RCC 7860 (cell line): ENCODE measurements at places on chromosomes 1 and 21.

DNA sequence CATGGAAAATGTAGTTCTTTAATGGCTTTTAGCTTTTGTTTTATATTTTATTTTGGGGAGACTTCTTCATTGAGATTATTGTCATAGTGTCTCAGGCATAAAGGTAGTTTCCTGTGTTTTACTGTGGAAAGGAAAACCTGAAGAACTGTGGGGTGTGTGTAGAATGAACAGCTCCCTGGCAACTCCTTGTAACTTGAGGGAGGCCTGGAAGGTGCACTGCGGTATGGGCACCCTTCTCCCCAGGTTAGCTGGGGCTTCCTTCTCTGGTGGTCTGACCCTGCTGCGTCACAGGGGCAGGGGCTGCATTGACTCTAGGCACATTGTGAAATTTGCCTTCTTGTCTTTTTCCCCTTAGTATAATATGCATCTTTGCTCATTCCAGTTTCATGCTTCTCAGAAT, 1.7 kb downstream of the ATP1B1 start:
- no peak for DNase-seq

DNA sequence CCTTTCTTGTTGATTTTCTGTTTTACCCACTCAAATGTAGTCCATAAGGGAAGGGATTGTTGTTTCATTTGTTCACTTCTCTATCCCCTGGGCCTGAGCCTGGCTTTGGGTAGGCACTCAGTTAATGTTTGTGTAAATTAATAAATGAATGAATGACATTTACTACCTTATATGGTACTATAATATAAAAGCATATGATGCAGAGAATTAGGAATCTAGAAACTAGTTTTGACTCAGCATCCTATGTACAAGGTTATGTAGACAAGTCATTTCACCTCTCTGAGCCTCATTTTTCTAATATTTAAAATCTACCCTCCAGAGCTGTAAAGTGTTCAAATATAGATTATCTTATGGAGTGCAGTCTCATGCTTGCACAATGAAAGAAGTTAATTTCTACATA, 68.9 kb upstream of the S1PR1 start:
- no peak for DNase-seq

DNA sequence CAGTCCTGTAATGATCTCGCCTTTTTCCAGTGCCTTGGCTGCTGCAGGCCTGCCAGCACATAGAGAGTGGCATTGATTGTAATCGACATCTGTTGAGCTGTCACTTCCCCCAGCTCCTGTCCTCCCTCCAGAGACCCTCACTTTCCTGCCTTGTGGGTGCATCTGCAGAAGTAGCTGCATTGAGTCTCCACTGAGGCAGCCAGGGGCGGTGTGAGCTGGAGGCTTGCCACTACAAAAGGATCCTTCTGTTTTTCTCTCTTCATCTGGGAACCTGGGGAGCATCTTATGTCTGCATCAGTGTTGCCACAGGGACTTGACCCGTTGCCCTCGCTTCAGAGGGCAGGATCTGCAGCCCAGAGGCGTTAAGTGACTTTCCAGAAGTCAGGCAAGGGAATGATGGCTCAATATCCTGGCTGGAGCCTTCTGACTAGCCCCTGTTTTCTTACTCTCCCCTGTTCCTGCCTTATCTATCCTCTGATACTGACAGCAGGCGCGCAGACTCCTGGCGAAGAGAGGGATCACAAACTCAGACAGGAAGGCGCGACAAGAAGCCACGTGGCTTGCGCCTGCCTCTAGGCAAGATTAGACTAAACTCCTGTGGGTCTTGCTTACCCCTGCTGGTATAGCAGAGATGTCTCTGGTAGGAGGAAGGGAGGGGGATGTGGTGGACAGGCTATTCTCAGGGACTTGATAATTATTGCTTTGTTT, 13.3 kb upstream of the FMOD start:
- no peak for DNase-seq

GRCh38 chr1:176754676-176755075, 291.7 kb downstream of the PAPPA2 start:
- DNase-seq = no peak

DNA sequence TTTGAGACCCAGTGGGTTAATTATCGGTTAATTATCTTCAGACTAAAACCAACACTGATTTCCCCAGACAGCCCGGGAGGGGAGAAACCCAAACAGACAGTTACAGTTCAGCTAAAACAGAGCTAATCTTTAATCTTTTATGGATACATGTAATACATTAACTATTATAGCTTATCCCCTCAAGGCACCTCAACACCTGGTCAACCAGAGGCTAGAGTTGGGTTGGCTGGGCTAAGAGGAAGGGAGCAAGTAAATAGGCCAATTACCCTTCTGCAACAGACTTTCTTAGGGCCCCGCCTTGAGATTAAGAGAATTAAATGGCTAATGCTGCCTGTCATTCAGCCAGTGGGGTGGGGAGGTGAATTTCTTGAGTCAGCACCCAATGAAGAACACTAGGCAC, 6.6 kb upstream of the MED18 start:
- peak; percentile 72 for DNase-seq

- no peak for DNase-seq
Measured at GRCh38 chr1:184576822-184577221, 177.8 kb downstream of the EDEM3 start.

- DNase-seq = peak; percentile 95
Measured at GRCh38 chr1:15178571-15179484, 25.3 kb downstream of the TMEM51 start.

GRCh38 chr1:235074523-235075047, 54.1 kb downstream of the TOMM20 start:
- DNase-seq = peak; percentile 72

DNA sequence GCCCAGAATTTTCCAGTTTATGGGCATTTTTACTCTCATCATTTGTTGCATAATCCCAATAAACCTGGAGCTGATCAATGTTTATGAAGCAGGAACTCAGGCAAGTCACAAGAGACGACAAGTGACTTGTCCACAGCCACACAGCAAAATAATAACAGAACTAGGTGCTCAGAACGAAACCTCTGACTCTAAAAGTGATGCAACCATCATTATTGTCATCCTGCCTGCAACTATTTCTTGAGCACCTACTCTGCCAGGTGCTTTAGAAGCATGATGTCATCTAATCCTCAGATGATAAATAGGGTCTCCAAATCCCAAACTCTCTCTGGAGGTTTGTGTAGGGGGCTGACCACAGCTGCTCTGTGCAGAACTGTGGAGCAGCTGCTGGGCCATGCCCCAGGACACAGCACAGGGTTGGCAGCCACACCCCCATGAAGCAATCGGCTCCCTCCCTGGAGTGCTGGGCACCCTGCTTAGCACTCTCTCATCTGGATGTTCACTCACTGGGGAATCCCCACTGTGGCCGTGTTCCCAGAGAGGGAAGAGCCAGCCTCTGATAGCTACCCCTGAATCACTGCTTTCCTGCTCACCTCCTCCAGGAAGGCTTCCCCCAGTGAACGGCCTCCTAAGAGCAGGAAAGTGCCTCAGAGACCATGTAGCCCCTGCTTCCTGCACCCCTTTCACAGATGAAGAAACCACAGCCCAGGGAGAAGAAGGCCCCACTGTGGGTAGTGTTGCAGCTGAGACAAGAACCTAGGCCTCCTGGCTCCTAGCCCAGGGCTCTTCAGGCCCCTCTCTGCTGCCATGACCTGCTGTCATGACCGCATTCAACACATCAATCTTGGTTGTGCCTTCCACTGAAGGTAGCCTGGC, 2.1 kb downstream of the TTC22 start:
- DNase-seq = peak; percentile 66

GRCh38 chr1:16354619-16355018, 2.3 kb upstream of the FBXO42 start:
- no peak for DNase-seq

DNA sequence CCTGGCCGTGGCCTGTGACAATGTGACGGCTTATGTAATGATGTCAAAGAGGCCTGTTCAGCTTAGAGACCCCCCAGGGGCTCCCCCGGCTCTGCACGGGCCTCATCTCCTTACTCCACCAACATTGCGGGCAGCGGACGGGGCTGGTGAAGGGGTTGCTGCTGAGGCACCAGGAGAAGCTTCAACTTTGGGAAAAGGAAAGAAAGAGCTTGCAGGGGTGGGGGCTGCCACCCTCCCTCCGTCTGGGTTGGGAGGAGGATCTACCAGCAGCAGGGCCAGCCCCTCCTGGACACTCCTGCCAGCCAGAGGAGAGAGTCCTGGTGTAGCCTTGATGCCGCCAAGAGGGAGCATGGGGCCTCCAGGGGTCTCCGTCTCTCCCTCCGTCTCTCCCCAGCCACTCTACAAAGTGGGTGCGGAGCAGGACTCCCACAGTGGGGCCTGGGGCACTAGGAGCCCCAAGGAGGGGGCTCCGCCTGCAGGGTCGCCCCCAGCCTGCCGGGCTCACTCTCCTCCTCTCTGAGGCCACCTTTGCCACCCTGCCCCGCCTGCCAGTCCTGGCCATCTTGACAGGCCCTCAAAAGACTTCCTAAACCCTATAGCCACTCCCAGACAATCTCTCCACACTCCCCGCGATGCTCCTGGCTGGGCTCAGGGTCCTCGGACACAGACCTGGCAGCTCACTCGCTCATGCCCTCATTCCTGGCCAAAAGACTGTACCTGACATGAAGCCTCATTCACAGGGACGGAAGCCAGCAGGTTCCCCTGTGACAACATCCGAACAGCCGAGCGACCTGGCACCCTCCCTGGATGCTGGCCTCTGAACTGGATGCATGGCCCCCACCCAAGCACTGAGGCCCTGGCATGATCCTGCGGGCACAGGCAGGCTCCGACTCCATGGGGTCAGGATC, 130.4 kb upstream of the ARHGEF16 start:
- DNase-seq = no peak

DNA sequence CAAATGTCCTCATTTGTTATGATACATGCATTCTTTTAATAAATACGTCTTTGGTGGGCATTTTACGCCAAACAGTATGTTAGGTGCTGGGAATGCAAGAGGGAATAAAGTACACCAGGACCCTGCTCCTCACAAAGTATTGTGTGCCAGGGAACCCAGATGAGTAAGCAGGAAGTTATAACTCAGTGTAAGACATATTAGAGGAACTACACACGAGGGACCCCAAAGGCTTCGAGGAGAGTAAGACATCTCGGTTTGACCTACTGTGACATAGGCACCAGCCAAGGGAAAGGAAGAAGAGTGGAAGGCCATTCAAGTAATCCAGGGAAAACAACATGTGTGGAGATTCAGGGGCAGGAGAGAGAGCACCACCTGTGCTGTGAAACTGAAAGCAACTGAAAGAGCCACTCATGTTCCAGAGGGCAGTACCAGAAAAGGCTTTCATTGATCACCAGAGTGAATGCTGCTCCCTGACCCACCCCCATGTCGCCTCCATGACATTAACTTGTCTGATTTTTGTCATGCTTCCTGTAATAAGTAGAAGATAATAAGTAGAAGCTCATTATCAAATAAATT, 542.5 kb upstream of the PKN2 start:
- no peak for DNase-seq

- DNase-seq = peak; percentile 87
Measured at GRCh38 chr1:8004803-8005573, 21.1 kb downstream of the ERRFI1 start.

- DNase-seq = no peak
Measured at GRCh38 chr1:67166196-67166595, at the start of gene IL23R. Gene IL23R, plus strand, starts transcription at chr1:67166454. Its CDS starts 1,667 bp downstream, at chr1:67168121.

DNA sequence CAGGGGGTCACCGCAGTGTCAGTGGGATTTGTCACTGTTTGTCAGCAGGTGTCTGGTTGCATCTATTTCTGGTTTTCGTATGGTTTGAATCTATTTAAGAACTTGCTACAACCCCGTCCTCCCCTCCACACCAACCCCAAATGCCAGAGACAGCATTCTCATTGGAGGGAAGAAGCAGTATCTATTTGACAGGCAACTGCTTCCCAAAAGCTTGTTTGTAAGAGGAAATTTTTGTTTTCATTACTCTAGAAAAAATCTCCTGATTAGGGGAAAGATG, 54.4 kb downstream of the NR5A2 start:
- no peak for DNase-seq

DNA sequence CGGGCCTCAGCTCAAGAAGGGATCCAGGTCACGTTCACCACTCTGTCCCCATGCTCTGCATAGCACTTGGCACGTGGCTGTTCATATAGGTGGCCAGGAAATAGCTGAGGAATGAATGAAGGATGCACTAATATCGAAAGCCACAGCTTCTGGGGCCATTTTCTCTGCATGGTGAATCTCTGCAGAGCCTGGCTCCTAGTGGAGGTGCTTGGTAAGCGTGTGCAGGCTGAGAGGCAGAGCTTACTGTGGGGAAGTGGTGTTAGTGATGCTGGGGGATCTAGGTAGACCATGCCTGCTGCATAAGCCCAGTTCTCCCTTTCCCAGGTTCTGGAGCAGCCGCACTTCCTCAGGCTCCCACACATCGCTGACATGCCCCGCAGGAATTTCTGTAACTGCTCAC, 8.3 kb downstream of the CSRP1 start:
- DNase-seq = no peak

GRCh38 chr1:20343149-20343937, 52.7 kb downstream of the VWA5B1 start:
- DNase-seq = no peak

- DNase-seq = no peak
Measured at GRCh38 chr1:61844006-61844405, 101.7 kb downstream of the PATJ start.

DNA sequence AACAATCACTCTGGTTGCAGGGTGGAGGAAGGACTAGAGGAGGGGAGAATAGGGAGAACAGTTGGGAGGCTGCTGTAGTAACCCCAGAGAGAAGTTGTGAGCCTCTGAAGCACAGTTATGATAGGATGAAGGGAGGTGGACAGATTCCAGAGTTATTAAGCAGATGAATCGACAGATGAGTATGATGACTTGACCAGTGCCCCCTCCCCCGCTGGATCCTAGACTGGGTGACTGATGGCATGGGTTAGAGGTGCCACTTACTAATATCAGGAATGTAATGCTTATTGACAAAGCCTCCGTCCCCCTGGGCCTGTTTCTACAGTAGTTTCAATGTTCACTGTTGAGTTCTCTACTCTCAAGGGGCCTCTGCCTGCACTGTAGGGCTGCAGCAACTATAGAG, 14.0 kb upstream of the TIPRL start:
- no peak for DNase-seq
